Iris pigment epithelial cell (primary cell): ENCODE measurements at places on chromosomes 4 and X.
A peak's percentile ranks its signal among the peaks of the same experiment; 100 is the strongest.

DNA sequence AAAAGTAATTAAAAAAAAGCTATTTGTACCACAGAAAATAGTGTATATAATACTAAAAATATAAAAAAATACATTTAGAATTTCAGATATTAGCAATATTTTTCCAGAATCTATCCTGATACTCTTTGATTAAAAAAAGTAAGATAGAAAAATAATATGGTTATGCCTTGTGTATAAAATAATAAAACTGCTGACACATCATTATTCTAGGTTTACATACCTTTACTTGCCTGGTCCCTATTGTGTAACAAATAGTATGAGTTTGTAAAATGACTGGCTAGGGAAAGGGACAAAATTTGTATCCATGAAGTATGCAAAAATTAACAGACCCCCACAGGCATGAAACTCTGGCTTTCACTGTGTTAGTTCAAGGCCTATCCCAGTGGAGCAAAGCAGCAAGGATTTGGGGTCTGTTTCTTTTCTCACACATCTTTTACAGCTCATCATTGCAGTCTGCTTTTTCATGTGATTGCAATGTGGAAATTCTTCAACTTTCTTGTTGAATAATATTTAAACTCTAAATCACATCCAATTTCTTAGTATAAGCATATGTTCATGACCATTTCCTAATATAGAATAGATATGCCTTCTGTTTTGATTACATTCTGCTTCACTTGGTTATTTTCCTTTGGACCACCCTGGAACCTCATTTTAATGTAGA is 136.7 kb upstream of the PCDH18 start:
- DNase-seq: no peak

GRCh38 chr4:166838975-166839614 is 395.2 kb downstream of the SPOCK3 start:
- no peak for DNase-seq

DNA sequence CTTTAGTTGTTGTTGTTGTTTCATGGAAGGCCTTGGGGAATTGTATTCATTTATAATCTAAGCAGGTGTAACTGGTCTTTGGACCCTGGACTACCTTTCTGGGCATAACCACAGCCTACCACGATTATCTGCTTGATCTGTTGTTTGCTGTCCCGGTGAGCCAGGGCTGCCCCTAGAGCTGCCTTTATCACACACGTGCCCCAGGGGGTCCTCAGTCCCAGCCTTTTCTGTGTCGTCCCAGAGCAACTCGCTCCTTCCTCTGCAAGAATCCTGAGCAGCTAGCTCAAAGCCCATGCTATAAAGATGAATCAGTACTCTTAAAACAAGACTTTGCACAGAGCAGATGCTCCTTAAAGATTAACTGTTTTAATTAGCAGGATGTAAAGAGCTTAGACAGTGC is 273.2 kb downstream of the EVC2 start:
- DNase-seq: no peak

DNA sequence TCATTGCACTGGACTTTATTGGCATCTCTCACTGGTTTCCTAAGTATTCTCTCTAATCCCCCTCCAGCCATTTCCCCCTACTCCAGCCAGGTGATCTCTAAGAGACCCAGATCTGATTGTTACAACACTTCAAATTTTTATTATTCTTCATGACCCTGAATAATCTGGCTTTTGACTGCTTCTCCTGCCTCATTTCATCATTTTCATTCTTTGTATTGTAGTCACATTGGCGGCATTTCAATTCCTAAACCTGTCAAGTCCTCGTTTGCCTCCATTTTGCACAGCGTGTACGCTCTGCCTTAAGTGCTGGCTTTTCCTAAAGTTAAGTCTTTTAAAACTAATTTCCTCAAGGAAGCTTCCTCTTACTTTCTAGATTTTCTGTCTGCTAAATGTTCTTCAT is 31.6 kb downstream of the UBE2K start:
- DNase-seq: peak; percentile 79

- DNase-seq: no peak
Observed at GRCh38 chr4:7750523-7750922, 189.1 kb downstream of the AFAP1 start.

GRCh38 chrX:1059576-1060561 is 152.6 kb downstream of the CRLF2 start:
- DNase-seq: no peak

DNA sequence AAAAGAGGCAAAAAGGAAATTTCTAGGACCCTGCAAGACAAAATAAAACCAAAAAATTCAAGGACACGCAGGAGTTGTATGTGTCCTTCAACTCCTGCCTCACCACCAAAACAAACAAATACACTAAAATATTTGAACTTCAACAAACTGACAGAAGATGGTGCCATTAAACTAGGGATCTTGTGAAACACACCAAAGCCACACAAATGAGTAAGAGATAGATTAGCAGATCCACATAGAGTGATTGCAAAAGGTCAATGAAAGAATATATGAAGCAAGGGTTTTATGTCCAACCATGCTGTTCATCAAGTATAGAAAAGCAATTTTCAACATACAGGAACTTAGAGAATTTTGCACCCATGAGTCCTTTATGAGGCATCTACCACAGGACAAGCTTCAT is 40.1 kb upstream of the SCML1 start:
- peak; percentile 38 for DNase-seq

DNA sequence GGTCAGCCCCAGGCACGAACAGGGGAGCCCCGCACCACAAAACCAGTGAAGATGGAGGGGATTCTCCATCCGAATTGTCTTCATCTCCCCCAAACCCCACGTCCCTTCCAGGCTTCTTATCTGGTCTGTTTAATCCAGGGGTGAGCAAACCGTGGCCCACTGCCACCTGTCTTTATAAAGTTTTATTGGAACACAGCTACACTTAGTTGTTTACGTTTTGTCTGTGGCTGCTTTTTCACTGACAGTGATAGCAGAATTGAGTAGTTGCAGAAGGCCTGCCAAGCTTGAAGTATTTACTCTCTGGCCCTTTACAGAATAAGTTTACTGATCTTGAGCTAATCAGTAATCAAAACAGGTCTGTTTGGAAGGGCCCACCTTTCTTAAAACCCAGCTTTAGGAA is 324.0 kb downstream of the ARHGAP10 start:
- DNase-seq: no peak

DNA sequence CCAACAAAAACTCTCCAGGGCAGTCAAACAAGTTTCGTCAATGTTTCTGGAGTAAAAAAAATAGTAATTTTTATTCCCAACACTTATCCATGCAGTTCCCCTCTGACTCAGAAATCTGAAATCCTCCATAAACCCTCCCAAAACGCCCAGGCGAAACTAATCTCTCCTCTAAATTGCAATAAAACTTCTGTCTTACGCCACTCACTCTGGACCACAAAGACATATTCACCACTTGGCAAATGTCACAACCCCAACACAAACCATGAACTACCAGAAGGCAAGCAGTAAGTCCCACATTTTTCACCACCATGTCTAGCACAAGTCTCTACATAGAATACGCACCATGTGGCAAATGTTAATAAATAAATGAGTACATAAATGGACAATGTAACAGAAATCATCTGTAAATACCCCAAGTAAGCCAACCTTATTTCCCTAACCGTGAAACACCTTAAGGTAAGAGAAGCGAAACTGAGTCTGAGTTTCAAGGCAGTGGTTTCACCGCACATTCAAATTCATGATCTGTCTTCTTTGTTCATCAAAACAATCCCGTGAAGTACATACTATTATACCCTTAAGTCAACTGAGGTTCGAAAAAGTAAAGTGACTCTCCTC is 1.6 kb downstream of the PAPSS1 start:
- DNase-seq: no peak

DNA sequence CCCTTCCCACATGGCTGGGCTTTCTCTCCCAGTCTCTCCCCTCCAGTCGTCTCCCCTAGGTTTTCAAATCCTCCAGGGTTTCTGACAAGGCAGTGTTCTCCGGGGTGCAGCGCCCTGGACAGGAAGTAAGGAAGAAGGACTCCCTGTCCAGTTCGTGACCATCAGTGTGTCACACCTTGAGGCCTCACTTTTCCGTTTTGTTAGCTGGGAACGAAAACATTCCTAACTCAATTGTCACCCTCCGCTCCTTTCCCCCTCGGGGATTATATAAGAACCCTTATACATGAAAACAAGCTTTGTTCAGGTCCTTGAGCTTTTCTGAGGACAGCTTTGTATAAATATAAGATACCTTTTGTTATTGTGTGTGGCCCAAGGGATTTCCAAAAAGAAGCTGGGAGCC is 92.1 kb downstream of the KDR start:
- DNase-seq: no peak

- DNase-seq: peak; percentile 68
Observed at GRCh38 chr4:117324851-117325491, 239.6 kb upstream of the TRAM1L1 start.

- no peak for DNase-seq
Observed at GRCh38 chrX:6849716-6850414, 297.6 kb upstream of the STS start.

- peak; percentile 42 for DNase-seq
Observed at GRCh38 chrX:106481341-106481740, 130.4 kb upstream of the RADX start.

GRCh38 chr4:53186714-53187358 is 179.0 kb downstream of the SCFD2 start:
- DNase-seq: no peak

DNA sequence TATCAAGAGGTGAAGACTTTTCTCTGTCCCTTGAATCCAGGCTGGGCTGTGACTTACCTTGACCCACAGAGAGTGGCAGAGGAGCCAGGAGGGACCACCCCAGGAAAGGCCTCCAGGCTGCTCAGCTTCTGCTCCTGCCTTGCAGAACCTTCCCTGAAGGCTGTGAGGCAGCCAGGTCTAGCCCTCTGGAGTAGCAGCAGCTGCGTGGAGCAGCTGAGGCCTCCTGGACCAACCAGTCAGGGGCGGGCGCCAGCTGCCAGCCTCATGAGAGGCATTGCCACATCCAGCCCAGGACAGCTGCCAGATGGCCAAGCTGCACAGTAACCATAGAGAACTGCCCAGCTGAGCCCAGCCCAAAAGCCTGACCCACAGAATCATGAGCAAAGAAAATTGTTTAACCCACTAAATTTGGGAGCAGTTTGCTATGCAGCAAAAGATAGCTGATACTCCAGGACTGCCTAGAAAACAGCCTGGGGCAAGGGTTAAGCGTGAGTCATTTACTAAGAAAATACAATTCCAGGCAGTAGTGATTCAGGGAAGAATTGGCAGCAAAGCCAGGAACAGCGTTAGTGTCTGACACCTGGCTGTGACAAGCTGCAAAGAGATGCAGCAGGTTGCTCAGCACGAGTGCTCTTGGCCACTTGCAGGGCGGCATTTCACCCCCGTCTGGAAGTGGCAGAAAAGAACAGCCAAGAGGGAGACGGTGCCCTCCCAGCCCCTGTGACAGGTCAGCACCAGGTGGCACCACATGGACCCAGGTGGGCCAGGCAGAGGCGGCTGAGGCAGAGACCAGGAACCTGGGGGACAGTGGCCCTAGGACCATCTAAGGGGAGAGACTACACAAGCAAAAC is 14.7 kb upstream of the PDE6B start:
- peak; percentile 44 for DNase-seq

- DNase-seq: no peak
Observed at GRCh38 chr4:158826882-158827281, 58.1 kb downstream of the FNIP2 start.

DNA sequence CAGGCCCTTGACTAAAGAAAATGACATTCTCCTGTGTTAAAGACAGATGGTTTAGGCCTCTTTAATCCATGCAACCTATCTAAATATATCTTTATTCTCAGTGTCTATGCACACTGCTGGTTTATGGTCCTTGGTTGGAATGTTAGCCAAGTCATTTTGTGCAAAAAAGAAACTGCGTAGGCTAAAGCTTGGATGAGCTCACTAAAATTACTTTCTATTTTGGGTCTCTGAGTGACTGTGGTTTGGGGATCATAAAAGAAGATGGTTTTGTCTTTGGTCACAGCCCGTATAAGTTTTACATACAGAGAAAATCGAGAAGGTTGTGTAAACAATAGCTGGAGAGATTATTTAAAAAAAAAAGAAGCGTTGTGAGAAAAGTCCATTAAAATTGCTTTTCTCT is 443.6 kb downstream of the UBE2NL start:
- DNase-seq: no peak

DNA sequence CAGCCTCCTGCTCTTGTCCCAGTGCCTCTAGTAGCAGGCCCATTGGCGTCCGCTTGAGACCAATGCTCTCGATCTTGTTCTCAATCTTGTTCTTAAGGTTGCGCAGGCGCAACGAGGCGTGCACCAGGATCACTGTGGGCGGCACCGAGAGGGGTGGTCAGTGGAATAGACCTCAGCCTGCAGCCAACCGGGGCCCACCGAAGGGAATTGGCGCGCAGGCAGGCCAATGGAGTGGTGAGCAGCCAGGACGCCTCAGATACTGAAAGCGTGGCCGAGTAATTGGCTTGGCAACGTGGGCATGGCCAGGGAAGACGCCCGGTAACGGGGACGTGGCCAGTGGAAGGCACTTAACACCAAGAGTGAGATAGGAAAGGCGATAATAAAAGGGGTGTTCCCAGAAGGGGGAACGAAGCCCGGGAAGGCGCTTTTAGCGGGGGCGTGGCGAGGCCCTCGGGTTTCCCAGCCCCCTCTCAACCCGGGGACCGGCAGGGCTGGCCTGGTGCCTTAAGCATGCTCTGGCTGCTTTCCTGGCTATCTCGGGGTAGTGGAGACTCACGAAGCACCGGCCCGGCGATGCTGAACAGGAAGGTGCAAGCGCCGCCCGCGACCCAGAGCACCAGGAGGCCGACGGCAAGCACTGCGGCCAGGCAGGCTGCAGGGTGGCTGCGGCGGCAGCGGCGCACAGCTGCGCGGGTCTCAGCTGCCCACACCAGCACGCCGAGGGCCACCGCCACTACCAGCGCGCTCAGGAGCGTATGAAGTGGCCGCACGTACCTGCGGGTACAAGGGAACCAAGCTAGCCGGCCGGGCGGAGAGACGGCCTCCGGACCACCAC is 1.7 kb downstream of the PRAF2 start:
- DNase-seq: peak; percentile 88

DNA sequence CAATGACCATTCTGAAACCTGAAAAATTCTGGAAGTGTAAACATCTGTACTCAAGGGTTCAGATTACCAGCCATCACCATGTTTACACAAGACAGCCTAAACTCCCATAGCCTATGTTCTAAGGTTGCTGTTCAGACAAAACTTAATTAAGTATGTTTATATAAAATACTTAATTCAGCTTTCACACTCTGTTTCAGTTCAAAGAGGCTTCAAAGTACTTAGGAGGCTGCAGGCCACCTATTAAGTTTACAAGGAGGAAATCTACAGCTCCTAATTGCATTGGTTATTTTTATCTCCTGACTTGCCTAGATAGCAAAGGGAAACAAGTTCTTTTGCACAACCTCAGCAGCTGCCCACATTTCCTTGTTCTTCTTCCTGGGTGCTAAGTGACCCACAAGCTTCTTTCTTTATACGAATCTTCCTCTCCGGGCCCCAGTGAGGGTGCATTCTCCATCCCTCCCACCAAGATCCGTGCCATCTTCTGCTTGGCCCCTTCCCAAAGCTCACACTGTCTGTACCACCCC is 2.0 kb downstream of the GAK start:
- DNase-seq: peak; percentile 59

- DNase-seq: peak; percentile 14
Observed at GRCh38 chr4:53150631-53151488, 215.0 kb downstream of the SCFD2 start.

DNA sequence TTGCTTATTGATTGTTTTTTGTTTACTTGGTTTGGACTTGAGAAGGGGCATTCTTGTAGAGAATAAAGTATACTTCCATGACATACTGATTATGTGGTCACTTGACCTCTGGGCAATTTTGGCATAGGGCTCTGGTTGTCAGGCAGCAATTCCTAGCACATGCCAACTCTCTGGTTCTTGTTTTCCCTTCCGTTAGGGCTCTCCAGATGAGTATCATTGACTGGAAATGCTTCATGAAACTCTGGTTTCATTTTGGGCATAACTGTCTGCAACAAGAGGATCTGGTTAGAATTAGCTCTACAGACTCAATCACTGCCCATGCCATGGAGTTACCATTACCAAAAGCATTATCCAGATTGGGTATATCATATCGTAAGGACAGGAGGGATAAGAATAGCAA is 1057.9 kb downstream of the FAT4 start:
- DNase-seq: no peak
